Activated CD4-positive, CD25-positive, alpha-beta regulatory T cell treated with anti-CD3 and anti-CD28 coated beads, Interleukin-2, amount 50 U/mL, for 16 hours (primary cell): ENCODE measurements at places on chromosomes 6 and 20.

DNA sequence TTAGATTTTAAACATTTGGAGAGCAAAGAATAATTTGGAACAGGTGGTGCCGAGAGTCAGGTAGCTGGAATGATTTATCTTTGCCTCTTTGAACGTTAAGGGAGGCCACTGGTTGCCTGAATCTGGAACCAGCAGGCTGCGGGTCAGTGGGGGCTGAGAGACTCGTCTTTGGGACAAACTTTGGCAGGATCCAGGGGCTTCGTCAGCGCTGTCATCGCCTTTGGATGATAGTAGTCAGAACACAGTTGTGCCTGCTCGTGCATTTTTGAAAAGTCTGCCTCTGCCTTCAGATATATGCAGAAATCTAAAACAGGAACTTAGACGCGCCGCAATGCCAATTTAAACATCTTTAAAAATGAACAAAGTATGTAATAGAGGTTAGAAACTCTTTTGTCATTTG lies 5.0 kb downstream of the EYA2 start:
- DNase-seq, result no peak

DNA sequence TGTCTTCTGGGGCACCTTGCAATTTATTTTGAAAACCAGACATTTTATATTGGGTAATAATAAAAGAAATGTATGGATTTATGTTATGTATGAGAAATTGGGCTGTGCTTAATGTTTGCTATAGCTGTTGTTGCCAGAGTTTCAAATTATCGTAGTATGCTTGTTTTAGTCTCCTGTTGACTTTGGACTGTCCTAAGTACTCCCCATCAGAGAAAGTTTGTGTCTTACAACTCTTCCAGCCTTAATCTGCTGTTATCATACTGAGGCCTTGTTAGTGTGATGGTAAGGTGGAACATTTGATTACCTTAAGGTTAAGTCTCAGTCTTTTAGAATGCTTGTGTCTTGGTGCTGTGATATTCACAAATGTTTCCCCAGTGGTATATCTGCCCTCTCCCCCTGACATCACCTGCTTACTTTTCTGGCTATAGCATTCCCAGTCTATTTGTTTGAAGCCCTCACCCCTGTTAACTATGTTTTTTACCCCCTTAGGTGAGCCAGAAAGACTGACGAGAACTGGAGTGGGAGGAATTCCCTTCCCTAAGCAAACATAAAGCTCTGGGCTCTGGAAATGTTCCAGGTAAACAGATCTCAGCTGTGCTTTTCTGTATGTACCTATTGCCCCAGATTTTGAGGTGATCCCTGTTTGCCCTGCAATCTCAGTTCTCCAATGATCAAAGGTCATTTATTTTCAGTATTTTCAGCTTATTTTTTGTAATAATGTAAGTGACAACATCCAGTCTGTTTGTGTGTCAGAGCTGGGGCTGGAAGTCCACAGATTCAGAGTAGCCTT lies 581.1 kb upstream of the CITED2 start:
- no peak for DNase-seq

- no peak for DNase-seq
These were observed 22.6 kb downstream of the DDO start for GRCh38 chr6:110392727-110393126.

DNA sequence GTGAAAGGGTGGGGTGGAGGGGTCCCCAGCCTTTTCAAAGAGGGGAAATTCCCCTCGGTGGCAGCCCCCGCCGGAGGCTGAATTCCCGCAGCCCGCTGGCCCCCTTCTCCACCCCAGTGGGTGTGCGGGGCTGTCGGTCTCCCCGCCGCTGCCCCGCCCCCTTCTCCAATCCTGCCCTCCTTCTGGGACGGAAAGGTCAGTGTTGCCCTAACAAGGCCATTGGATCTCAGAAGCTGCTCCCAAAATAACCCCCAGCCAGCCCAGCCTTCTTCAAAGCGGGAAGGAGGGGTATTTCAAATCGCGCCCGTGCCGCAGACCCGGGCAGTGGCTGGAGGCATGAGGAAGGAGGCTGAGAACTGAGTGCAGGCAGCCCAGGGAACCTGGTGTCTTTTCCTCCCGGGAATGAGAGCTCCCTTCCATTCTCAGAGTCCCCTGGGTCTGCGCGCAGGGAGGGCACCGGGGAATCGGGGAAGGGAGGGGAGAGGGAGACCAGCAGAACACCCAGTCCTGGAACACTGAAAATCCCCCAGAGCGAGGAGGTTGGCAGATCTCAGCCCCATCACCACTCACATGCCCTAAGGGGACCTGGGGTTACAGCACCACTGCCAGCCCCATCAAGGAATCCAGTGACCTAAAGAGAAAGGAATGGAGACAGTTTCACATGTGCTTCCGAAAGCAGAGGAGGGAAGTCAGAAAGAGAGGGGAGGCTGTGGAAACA lies at the start of gene JPH2:
JPH2 (minus strand) TSS at position 135 of the 718 bp plus-strand sequence. CDS start 483 bp downstream, outside the sequence.
- DNase-seq, result no peak

- DNase-seq, result no peak
These were observed 45.1 kb upstream of the FAM83D start for GRCh38 chr20:38880952-38881735.

GRCh38 chr6:15299430-15300131 lies 53.7 kb downstream of the JARID2 start:
- no peak for DNase-seq

DNA sequence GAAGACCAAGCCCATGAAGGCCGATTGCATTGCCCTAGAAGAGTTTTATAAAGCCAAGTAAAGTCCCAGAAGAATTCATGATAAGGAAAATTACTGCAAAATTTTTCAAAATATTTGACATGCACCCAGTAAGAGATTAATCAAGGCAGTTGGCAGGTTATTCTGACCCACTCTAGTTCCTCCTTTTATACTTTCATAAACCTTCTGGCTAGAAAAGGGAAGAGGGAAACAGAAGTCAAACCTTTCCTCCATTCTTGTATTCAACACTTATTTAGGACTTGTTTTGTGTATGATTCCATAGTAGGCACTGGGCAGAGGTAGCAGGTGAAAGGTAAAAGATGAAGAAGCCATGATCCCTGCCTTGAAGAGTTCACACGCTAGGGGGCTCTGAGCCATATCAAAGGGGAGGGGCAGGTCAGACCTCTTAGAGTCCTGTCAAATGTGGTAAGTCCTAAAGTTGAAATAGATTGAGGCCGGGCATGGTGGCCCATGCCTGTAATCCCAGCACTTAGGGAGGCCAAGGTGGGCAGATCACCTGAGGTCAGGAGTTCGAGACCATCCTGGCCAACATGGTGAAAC lies 85.4 kb downstream of the NDUFAF5 start:
- DNase-seq, result no peak

GRCh38 chr6:143368426-143368825 lies 82.1 kb downstream of the ADAT2 start:
- DNase-seq, result no peak

GRCh38 chr6:136438441-136438840 lies 111.8 kb downstream of the MAP7 start:
- DNase-seq, result no peak

GRCh38 chr6:111502154-111502553 lies 19.1 kb upstream of the REV3L start:
- DNase-seq, result no peak

DNA sequence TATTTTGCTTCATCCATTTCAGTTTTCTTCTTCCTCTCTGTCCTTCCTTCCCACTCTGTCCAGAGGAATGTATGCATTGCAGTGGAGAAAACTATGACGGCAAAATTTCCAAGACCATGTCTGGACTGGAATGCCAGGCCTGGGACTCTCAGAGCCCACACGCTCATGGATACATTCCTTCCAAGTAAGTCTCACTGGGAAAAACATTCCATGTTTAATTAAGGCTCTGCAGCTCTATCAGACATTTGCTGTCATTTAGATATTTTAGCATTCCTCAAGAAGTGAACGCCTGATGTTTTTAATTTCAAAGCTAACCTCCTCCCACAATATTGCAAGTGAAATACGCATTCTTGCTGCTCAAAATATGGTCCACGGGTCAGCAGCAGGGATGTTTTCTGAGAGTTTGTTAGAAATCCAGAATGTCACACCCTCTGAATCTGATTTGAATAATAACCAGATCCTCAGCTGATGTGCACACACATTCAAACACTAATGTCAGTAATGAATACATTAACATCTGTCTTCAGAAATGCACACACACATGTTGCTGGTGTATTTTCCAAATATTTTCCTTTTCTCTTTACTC lies 12.8 kb downstream of the PLG start:
- no peak for DNase-seq

DNA sequence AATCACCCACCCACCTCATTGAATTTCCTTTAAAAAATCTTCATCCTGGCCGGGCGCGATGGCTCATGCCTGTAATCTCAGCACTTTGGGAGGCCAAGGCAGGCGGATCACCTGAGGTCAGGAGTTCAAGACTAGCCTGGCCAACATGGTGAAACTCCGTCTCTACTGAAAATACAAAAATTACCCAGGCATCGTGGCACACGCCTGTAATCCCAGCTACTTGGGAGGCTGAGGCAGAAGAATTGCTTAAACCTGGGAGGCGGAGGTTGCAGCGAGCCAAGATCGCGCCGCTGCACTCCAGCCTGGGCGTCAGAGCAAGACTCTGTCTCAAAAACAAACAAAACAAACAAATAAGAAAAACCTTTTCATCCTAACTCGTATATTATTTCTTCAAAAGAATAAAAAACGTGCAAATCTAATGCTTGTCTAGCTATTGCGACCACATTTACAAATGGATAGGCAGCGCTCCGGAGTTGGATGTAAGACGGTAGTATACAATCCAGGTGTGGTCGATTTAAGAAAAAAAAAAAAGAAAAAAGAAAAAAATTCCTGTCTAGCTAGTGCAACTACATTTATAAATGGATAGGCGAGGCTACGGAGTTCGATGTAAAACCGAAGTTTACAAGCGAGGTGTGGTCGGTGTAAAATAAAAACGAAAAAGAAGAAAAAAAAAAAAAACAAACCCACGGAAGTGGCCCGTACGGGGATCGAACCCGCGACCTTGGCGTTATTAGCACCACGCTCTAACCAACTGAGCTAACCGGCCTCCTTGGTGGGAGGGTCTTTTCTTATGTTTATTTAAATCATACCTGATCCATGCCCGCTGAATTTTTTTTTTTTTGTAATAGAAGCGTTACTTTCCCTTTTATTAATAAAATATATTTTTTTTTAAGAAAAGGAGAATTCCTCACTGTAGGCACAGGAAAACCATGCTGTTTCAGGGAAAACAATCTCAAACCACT lies 70.7 kb upstream of the PRSS16 start:
- DNase-seq, result peak; percentile 48
